WTC11 (cell line): ENCODE measurements at places on chromosomes 16 and 17.

GRCh38 chr16:8689686-8690085, 15.3 kb downstream of the ABAT start:
- DNase-seq = no peak

DNA sequence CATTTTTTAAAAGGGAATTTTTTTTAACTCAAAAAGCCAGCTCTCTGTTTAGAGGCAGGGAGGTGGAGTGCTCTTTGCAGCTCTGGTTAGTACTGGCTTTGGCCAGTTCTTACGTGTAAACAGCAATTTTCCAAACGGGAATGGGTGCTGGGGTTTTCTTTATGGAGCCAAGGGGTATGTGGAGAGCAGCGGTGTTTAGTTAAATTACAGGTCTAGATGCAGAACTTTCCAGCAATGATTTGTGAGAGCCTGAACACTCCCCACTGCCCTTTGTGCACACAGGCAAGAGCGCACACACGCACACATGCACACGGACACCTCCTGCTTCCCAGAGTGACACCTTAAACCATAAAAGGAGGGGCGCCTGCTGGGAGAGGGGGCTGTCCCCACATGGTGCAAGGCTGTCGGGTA, 140.2 kb downstream of the MSI2 start:
- DNase-seq = no peak

DNA sequence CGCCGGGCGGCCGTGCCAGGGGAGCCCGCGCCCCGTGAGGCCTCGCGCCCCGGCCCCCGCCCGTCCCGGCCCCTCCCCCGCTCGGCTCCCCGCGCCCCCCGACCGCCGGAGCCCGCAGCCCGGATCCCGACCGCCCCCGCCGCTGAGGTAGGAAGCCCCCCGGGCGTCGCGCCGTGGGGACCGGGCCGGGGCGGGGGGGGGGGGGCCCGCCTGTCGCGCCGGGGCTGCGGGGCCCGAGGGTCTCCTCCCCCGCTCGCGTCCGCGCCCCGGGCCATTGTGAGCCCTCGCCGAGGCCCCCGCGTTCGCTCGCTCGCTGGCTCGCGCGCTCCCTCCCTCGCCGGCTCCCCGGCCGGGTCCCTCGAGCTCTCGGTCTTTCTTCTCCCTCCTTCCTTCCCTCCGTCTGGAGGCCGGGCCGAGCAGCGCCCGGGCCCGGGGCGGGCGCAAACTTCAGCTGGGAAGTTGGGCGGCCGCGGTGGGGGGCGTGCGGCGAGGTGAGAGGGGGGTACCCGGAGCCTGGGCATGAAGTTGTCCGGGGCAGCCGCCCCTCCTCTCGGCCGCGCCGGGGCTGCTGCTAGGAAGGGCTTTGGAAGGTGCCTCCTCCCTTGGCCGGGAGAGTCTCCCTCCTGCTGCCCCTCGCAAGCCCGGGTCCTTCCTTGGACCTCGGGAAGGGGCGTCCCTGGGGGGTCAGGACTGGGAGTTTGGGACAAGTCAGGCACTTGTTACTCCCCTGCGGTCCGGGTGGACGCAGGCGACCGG, 419 bp downstream of the GLIS2 start:
- DNase-seq = no peak

- DNase-seq = no peak
Observed at GRCh38 chr17:13268791-13269595, 251.2 kb upstream of the ELAC2 start.

GRCh38 chr17:75645889-75646637, 12.8 kb downstream of the SMIM5 start:
- no peak for DNase-seq

DNA sequence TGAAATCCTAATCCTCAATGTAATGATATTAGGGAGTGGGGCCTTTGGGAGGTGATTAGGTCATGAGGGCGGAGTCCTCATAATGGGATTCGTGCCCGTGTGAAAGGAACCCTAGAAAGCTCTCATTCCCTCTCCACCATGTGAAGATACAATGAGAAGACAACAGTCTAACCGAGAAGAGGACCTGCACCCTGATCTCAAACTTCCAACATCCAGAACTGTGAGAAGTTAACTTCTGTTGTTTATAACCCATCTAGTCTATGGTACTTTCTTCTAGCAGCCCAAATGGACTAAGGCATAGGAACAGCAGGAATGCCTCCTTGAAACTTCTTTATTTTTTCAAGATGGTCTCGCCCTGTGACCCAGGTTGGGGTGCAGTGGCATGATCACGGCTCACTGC, 24.7 kb downstream of the WSB1 start:
- no peak for DNase-seq

DNA sequence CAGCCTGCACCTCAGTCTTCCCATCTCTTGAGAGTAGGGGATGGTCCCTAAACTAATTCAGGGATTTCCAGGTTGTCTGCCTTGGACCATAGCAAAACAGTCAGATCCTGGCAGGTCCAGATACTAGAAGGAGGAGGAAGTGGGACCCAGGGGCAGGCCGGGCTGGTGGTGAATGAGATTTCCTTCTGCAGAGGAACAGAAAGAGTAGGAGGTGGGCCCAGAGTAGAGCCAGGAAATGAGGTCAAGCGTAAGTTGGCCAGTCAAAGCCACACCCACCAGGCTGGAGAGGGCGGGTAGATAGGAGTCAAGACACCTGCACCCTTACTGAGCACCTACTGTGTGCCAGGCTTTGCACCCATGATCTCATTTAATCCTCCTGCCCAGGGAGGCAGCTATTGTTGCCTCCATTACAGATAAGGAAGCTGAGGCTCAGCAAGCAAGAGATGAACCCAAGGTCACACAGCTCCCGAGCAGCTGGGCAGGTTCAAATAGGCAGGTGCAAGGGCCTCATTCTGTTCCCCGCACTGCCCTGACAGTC, 2.6 kb downstream of the CDH5 start:
- no peak for DNase-seq

GRCh38 chr16:23016368-23016767, 132.9 kb downstream of the USP31 start:
- no peak for DNase-seq

DNA sequence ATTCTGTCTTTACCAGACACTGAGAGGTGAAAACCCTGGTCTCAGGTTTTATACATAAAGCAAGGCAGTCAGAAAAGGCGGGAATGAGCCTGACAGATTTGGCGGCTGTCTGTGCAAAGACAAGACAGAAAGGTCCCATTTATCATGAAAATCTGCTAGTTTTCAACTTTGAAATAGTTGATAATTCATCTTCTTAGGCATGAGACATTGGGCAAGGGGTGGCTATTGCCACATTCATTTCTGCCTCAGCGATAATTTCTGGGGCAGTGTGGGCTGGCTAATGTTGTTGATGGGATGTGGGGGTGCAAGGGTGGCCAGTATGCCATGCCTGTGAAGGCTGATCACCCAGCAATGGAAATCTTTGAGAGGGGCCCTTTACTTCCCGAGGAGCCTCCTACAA, 173.8 kb upstream of the RPH3AL start:
- DNase-seq = no peak

DNA sequence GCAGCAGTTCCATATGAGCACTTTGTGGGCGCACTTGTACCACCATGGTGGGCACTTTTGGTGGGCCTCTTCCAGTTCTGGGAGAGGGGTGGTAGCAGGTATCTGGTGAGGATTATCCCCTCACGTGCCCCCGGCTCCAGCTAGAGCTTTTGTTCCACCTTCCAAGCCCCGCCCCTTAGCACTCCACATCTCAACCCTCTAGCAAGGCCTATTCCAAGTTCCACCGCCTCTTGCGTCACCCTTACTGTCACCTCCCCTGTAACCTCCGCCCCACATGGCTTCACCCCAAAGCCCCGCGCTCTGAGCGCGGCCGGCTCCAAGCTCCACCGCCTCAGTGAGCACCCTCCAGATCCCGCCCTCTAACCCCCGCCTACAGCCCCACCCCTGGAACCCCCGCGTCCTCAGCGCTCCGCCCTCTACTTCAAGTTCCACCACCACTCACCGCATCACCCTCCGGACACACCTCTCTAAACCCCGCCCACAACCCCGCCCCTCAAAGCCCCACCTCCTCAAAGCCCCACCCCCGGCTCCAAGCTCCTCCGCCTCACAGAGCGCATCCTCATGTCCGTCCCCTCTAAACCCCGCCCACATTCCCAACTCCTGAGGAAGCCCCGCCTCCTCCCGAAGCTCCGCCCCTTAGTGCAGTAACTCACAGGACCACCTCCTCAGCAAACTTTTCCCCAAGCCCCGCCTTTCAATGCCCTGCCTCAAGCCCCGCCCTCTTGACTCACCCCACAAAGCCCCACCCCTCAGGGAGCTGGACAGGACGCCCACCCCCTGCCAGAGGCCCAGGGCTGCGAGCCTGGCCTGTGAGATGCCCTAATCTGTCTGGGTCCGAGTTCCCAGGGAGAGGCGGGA, 11.1 kb downstream of the SCN4A start:
- peak; percentile 100 for DNase-seq

- no peak for DNase-seq
Observed at GRCh38 chr17:72205357-72205756, 84.5 kb downstream of the SOX9 start.

GRCh38 chr16:25079637-25080378, 31.7 kb upstream of the LCMT1 start:
- DNase-seq = no peak

- no peak for DNase-seq
Observed at GRCh38 chr17:9101356-9101755, 80.0 kb downstream of the NTN1 start.
